ENCODE measurements at places on chromosomes 12 and 14. TPM values are rescaled to one million over a fixed set of nuclear protein-coding genes. Genes with fewer than 3 reads are reported as not detected.

DNA sequence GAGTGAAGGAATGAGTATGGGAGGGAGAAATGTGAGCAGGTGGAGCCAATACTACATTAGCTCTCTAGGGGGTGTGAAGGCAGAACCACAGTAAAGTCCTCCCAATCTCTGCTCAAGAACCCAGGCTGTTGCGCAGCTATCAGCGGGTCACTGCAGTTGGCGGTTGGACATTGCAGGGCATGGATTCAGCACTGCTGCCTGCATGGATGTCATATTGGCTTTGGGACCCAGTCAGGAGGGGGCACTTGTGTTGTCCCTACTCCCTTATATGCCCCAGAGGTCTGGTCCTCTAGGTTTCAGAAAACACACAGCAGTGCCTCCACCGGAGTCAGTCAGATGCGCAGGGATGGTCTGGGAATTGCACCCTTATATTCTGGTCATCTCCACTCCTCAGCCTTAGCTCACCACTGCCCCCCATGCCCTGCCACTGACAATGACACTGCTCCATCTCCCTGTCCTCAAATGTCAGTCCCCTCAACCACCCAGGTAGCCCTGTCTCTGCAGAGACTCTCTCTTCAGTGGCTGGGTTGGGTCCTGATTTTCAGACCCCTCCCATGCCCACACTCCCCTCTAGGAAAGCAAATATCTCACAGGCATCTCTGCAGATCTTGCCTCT, 9.6 kb downstream of the ZDHHC22 start:
- H3K4me1 ChIP-seq = no peaks in the 10 kb centered on the region
- no peak for DNase-seq
- H3K4me3 ChIP-seq = no peak overlapping the region

- no peak overlapping the region for H3K4me3 ChIP-seq
- no peak for DNase-seq
- H3K4me1 ChIP-seq = no peaks in the 10 kb centered on the region
- no peaks in the 10 kb centered on the region for H3K27me3 ChIP-seq
- H3K27ac ChIP-seq = no peak overlapping the region
Measured at GRCh38 chr14:87282266-87282665, 710.7 kb downstream of the GALC start.

DNA sequence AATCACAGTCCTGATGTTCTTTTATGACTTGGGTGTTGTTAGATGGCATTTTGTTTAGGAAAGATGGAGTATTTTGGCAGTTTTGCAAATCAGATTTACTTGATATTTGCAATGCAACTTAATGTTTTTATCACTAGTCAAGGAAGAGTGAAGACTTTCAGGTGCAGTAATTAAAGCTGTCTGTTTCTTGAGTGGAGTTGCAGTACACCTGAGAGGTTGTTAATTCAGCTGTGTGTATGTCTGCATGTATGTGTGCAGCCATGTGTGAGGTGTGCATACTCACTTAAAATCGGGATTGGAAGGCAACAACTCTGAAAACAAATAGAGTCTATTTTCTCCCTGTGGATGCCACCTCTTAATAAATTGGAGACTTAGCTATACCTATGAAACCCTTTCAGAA, 94.5 kb downstream of the RMST start:
- H3K4me3 ChIP-seq = no peak overlapping the region
- no peak for DNase-seq
- H3K27me3 ChIP-seq = no peaks in the 10 kb centered on the region
- no peaks in the 10 kb centered on the region for H3K36me3 ChIP-seq
- no peaks in the 10 kb centered on the region for H3K4me1 ChIP-seq
- no peak overlapping the region for H3K27ac ChIP-seq

- no peak for DNase-seq
- H3K27me3 ChIP-seq = no peaks in the 10 kb centered on the region
- H3K36me3 ChIP-seq = no peaks in the 10 kb centered on the region
- H3K4me3 ChIP-seq = no peak overlapping the region
- H3K27ac ChIP-seq = no peak overlapping the region
Measured at GRCh38 chr12:128381541-128381940, 114.6 kb downstream of the TMEM132C start.

Gene TSPAN11
- total RNA-seq = 2.2 TPM

Gene AMN
- total RNA-seq = not detected

Gene REP15
- total RNA-seq = 0.94 TPM

Gene OAS2
- 0.26 TPM for total RNA-seq

Gene CD63
- total RNA-seq = 1,021 TPM

Gene LALBA
- not detected for total RNA-seq

DNA sequence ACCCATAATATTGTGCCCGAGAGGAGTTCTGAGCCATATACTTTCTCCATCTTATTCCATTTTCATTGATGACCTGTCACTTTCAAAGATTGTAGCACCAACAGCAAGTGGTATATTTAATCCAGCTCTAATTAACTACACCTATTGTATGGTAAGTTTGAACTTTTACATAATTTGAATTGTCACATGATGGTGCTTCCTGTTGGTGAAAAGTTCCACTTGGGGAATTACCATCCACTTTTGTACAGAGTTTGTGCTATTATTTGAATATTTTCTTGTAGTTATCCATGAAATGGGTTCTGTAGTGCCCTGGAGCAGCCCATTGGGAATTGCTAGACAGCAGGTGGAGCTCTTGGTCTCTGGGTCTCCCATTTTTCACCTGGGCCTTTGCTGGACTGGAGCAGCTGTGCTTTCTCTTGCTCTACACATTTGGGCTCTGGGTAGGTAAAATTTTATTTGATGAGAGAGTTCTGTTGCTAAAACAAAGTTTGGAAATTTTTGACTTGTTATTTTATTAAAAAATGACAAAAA, 3.0 kb downstream of the SMCO3 start:
- no peaks in the 10 kb centered on the region for H3K36me3 ChIP-seq
- no peaks in the 10 kb centered on the region for H3K4me1 ChIP-seq
- H3K27ac ChIP-seq = no peak overlapping the region
- H3K27me3 ChIP-seq = no peaks in the 10 kb centered on the region
- DNase-seq = no peak

Gene FAM90A1
- not detected for total RNA-seq

- no peak overlapping the region for H3K4me3 ChIP-seq
- peaks cover 97% of the 10 kb centered on the region for H3K36me3 ChIP-seq
- no peaks in the 10 kb centered on the region for H3K27me3 ChIP-seq
- no peak overlapping the region for H3K27ac ChIP-seq
- no peaks in the 10 kb centered on the region for H3K4me1 ChIP-seq
- no peak for DNase-seq
Measured at GRCh38 chr14:21077672-21078071, 7.6 kb downstream of the ARHGEF40 start.

DNA sequence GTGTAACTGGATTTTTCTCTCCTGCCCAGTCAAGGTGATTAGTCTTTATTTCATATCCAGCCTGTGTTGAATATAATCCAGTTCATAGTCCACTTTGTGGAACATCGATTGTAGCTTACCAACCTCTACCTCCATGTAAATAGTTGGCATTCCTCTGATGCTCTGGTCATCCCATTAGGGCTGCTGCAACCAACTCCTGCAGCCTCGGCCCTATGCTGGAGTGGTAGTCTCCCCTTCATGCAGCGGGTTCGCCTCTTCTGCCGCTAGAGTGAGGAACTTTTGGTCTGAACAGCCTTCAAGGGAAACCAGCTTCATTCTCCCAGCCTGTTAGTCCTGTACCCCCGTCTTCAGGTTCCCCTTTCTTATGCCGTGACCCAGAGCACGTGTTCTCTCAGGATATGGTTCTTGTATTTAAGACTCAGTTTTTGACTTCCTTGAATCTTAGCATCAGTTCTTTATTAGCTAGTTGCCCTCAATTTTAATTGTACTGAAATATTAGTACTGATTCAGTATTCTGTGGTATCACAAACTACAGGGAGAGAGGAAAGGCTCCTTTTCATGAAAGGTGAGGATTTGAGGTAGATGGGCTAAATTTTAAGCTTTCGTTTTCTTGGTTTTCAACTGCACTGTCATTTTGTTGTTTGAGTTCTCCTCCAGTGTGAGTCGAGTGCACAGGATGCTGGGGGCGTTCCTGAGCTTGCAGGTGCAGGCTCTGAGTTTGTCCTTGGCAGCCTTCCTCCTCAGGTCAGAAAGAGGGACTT, 33.2 kb downstream of the ZNF664 start:
- no peak for DNase-seq
- H3K36me3 ChIP-seq = peaks cover 15% of the 10 kb centered on the region
- no peak overlapping the region for H3K4me3 ChIP-seq

GRCh38 chr14:104794631-104794992, 936 bp downstream of the AKT1 start:
- peak overlapping the region; percentile 95 for H3K4me3 ChIP-seq
- H3K27me3 ChIP-seq = no peaks in the 10 kb centered on the region
- H3K4me1 ChIP-seq = peaks cover 32% of the 10 kb centered on the region
- peak overlapping the region; percentile 42 for H3K27ac ChIP-seq

DNA sequence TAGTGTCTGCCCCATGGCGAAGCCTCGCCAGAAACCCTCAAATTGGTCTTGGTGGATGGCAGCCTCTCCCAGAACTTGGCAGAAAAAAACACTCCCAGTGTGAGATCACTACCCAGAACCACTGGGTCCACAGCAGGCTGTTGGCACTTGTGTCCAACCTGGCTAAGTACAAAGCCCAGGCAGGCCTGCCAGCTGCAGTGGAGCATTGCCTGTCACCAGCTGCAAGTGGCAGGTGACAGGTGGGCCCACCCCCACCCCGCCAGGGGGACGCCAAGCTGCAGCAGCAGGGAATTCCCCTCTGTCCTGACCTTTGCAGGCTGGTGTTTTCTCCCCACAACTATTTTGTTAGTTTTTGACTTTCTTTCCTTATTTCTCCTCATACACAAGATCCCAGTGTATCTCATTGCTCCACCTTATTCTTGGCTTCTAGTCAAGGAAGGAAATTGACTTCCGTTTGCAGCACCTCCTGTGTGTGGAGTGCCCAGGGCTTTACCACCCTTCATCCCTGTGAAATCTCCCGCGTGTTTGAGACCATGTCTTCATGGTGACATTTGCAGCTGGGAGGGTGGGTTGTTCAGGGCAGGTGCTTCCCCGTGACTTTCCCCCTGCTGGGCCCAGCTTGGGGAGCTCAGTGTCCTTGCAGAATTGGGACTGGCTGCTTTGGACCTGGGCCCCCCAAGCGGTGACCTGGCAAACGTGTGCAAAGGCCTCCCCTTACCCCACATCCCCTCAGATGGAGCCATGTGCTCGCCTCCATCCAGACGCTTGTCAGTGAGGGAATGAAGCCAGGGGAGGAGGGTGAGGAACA, 73.8 kb upstream of the RIN3 start:
- no peak overlapping the region for H3K4me3 ChIP-seq
- DNase-seq = no peak
- H3K36me3 ChIP-seq = no peaks in the 10 kb centered on the region
- no peaks in the 10 kb centered on the region for H3K4me1 ChIP-seq
- H3K27me3 ChIP-seq = no peaks in the 10 kb centered on the region
- no peak overlapping the region for H3K27ac ChIP-seq

GRCh38 chr12:8860165-8860961, 37.9 kb downstream of the A2ML1 start:
- no peaks in the 10 kb centered on the region for H3K36me3 ChIP-seq
- no peak overlapping the region for H3K4me3 ChIP-seq
- no peak overlapping the region for H3K27ac ChIP-seq
- DNase-seq = peak; percentile 23

DNA sequence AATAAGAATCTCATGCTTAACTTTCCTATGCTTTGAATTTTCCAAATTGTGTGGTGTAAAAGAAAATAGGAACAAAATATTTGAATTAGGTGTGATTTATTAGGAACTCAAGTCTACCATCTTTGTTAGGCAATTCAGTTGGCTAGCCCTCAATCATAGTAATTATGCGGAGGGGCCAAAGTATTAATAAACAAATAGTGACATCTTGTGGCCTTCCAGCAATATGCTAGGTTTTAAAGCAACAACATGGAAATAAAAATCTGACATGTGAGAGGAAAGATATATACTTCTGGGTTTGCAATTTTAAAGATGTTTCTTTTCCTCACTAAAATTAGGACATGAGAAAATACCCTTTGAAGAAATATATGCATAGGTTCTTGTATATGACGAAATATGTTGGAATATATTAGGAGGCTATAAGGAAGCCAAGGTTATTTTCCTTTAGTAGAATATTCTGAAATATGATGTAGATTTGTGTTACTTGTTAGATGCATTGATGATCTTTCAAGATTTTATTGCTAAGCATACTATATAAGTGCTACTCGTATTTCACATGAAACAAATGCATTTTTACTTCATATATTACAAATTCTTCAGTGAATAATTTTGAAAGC, 200.4 kb downstream of the PTPRO start:
- H3K27ac ChIP-seq = no peak overlapping the region
- no peak for DNase-seq
- no peaks in the 10 kb centered on the region for H3K4me1 ChIP-seq
- H3K27me3 ChIP-seq = 0 out of 2 replicates have a peak, but pooled peaks cover 7% of the 10 kb centered on the region

DNA sequence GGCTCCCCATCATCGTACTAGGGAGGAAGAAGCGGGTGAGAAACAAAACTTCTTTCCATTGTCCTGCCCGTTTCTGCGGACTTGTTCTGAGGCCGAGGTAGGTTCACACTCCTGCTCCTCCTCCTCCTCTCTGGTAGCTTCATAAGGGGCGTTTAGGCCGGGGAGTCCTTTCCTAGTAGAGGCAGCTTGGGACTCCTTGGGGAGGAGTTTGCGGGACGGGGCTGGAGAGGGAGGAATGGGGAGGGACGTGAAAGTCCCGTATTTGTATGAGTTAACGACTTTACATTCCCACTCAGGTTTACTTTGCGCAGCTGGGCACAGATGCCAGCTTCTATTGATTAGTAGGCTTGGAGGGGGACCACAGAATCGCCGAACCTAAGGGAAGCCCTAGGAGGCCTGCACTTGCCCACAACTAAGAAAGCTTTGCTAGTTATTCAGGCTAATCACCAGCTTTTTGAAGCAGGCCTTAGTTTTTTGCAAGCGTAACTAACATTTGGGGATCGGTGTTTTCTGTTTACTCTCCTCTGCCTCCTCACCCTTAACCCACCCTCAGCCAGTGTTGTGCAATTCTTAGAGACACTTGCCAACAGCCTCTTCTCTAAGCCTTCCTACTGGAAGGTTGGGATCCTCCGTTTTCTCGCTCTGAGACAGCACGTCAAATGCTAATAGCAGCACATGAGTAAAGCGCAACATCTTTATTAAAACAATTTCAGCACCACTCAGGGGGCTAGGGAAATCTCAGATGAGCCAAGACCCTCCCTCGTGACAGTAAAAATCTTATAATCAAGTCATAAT, 499 bp downstream of the RNASE4 start:
- DNase-seq = no peak
- peaks cover 16% of the 10 kb centered on the region for H3K4me1 ChIP-seq
- no peaks in the 10 kb centered on the region for H3K27me3 ChIP-seq
- peak overlapping the region; percentile 65 for H3K4me3 ChIP-seq
- no peaks in the 10 kb centered on the region for H3K36me3 ChIP-seq
